ENCODE measurements at places on chromosomes 13 and 19.

DNA sequence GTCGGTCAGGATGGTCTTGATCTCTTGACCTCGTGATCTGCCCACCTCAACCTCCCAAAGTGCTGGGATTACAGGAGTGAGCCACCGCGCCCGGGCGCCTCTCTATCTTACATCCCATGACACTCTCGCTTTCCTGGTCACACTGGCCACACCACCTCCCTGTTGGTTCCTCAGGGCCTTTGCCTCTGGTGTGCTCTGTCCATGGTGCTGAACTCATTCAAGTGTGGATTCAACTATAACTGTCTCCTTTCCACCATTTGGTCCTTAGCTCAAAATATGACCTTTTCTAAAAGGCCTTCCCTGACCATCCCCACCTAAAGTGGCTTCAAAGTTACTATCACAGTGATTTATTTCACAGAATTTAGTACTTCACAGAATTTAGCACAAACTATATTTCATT is 3.7 kb upstream of the SMIM17 start:
- no peak for DNase-seq

DNA sequence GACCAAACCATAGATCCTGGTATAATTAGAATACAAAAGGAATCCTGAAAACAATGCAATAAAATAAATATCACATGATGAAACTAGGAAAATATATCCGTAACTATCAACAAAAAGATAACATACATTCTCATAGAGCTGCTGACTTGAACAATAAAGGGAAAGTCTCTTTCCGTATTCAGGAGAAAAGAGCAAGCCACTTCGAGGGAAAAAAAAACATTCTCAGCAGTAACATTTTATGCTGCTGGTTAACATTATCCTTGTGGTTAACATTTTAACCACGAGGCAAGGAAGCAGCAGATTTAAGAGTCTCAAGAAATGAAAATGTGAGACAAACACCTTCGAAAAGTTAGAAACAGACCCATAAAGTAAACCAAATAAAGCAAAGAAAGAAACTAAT is 25.8 kb downstream of the NALCN start:
- no peak for DNase-seq

GRCh38 chr13:62302341-62302740 is 886.7 kb upstream of the PCDH20 start:
- DNase-seq, result no peak

DNA sequence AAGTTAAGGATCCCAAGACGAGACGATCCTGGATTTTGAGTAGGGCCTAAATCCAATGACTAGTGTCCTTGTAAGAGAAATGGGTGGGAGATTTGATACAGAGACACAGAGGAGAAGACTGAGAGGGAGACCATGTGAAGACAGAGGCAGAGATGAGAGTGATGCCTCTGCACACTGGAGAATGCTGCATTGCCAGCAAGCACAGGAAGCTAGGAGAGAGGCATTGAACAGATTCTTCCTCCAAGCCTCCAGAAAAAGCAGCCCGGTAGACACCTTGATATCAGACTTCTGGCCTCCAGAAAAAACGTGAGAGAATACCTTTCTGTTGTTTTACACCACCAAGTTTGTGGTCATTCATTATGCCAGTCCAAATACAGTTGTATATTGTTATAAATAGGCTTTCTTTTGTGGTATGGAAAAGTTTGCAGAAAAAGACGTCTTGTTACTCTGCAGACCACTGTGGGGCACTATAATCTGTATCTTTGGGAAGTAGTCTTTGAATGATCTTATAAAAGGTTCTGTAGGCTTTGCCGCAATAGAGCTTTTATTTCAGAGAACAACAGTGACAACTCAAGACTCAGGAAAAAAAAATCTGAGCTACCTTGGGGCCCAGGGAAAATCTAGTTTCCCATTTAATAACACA is 17.9 kb upstream of the RFC3 start:
- DNase-seq, result no peak

DNA sequence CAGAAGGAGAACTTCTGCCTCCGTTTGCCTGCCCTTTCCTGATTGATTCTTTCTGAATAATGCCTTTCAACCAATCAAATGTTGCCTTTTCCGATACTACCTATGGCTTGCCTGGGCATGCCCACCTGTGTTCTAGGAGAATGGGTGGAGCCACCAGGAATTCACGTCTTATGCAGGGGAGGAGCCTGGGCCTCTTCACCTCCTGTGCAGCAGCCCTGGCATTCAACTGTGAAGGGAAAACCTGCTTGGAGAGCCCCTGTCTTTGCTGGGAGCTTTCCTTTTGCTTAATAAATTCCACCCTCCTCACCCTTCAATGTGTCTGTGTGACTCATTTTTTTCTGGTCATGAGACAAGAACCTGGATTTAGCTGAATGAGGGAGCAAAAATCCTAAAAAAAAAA is 730.7 kb downstream of the UQCRFS1 start:
- DNase-seq, result no peak

DNA sequence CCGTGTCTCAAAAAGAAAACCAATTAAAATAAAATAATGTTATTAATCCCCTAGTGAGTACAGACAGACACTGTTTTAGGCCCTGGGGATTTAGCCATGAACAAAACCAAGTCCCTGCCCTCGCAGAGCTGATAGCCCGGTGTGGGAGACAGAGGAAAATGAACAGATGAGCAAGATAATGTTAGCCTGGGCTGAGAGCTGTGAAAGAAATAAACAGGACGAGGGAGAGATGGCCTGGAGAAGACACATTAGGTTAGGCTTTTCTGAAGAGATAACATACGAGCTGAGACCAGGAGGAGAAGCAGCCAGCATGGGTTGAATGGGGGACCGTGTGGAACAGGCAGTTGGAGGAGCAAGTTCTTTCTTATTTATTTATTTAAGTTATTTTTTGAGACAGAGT is 9.0 kb downstream of the RELB start:
- no peak for DNase-seq

DNA sequence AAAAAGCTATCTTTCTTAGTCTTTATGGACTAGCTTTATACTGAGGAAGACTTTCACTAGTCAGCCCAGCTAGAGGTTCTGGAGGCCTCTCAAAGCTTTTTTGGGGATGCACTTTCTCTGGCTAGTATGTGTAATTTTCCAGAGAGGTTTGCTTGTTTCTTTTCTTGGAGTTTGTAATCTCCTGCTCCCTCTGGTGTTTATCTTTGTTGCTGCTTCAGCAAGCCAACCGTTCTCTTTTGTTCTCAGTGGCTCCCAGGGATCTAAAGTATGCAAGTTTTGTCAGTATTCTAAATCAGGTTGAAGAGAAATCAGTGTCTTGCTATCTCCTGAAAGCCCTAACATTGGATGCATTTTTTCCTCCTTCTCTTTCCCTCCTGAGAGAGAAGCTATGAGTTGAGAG is 121.1 kb upstream of the MYO16 start:
- no peak for DNase-seq

DNA sequence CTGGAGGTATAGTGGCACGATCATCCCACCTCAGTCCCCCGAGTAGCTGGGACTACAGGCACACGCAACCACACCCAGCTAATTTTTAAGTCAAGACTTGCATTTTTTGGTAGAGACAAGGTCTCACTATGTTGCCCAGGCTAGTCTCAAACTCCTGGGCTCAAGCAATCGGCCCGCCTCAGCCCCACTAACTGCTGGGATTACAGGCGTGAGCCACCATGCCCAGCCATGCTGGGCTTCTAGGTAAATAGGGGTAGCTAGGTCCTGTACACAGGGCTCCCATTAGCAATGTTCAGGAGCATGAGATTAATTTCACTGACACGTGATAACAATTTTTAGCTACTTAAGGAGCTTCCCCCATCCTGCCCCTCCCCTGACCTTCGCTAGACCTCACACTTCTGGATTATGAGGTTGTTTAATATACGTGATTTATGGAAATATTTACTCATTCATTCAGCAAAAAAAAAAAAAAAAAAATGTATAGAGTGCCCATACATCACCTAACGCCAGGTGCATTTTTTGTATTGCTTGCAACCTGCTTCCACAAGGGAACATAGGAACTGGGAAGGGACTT is 19.2 kb downstream of the TMEM272 start:
- no peak for DNase-seq

GRCh38 chr13:60230593-60230992 is 66.9 kb upstream of the DIAPH3 start:
- no peak for DNase-seq

- no peak for DNase-seq
Observed at GRCh38 chr13:90552702-90553101, 794.8 kb upstream of the MIR17HG start.

- no peak for DNase-seq
Observed at GRCh38 chr13:23320926-23321534, 112.5 kb downstream of the SACS start.

DNA sequence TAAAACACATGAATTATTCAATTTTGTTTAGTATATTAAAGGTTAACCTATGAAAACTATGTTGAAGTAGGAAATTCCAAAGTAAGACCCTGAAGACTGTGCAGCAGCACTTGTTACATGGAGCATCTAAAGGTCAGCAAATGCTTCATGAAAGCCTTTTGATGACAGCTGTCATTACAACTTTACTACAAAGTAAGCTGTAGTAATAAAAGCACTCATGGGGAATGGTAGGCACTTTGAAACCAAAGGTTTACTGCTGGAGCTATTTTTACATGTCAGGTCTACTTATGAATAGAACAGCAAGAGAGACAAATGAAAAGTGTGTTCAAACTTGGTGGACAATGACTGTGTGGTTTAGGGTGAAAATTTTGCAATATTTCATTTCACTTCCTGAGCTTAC is 672.5 kb upstream of the PCDH20 start:
- DNase-seq, result no peak

- DNase-seq, result no peak
Observed at GRCh38 chr13:99726282-99726894, 225.1 kb downstream of the TM9SF2 start.

- no peak for DNase-seq
Observed at GRCh38 chr19:48659768-48660167, 13.0 kb downstream of the NTN5 start.

- DNase-seq, result no peak
Observed at GRCh38 chr13:28100150-28101121, at the start of gene FLT3. FLT3 (minus strand) TSS chr13:28100576; CDS start chr13:28100510, 66 bp downstream.

Data from effector memory CD4-positive, alpha-beta T cell (primary cell).